ENCODE measurements at places on chromosomes 7 and 10.

DNA sequence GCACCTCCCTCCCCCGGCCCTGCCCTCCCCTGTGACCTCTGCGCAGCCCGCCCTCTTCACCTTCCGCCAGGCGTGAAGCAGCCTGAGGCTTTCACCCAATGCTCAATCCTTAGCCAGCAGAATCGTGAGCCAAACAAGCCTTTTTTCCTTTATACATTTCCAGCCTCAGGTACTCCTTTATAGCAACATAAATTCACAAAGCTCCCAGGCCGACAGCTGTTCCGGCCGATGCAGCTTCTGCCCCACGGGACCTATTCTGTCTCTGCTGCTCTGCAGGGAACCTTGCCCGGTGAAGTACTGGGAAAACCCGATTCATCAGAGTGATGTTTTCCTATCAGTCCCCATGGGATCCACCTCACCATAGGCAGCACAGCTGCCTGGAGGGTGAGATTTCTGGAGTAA, 87.4 kb downstream of the CHST15 start:
- no peak for DNase-seq

GRCh38 chr7:30184791-30185487, 50.2 kb downstream of the MTURN start:
- DNase-seq: no peak

DNA sequence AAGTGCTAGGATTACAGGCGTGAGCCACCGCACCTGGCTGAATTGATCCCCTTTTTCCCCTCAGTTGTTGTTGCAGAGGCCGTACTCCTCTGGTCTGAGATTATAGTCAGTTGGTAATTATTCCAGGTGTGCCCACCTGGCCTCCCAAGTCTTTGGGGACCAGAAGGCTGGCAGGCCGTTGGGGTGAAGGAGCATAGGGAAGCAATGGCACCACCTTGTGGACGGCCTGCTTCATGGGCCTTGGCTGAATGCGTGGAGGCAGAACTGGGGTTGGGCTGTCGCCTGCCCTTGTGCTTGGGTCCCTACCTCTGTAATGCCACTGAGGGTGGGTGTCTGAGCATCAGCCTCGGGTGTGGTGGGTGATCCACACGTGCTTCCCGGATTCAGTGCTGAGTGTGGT, 125.7 kb downstream of the RGS10 start:
- peak; percentile 37 for DNase-seq

DNA sequence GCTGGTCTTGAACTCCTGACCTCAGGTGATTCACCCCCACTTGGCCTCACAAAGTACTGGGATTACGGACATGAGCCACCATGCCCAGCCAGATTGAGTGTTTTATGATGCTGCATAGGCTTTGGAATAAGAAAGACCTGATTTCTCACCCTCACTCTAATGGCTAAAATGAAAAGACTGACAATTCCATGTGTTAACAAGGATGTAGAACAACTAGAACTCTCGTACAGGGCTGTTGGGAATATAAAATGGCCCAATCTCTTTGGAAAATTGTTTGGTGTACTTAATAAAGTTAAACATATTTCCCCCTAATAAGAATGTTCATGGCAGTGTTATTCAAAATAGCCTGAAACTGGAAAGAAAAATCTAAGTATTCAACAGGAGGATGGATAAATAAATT, 43.2 kb upstream of the VCL start:
- DNase-seq: no peak

GRCh38 chr7:66921396-66921917, 432 bp downstream of the TMEM248 start:
- DNase-seq: no peak

- DNase-seq: no peak
Measured at GRCh38 chr7:143327903-143328302, 12.0 kb downstream of the CLCN1 start.

- no peak for DNase-seq
Measured at GRCh38 chr7:24318326-24318725, 34.3 kb downstream of the NPY start.

GRCh38 chr7:133023370-133024071, 58.4 kb downstream of the CHCHD3 start:
- no peak for DNase-seq

GRCh38 chr7:155843426-155844018, 31.3 kb upstream of the SHH start:
- DNase-seq: no peak
